ENCODE measurements at places on chromosomes 1 and 21.

DNA sequence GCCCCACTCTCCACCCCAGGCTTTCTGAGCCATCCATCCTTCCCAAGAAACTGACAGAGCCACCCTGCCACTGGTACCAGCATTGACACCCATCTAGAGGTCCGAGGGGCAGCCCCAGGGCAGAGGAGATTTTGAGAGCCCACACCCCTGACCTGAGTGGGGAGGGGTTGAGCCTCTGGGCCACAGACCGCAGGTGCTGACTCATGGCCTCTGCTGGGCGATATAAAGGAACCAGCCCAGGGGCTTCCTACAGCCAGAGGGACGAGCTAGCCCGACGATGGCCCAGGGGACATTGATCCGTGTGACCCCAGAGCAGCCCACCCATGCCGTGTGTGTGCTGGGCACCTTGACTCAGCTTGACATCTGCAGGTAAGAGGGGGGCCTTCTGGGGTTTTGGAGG lies at the start of gene PADI4:
Gene PADI4, plus strand, starts transcription at position 252 of the 400 bp plus-strand sequence. Its CDS starts 26 bp downstream, at position 278.
- no peak for DNase-seq

DNA sequence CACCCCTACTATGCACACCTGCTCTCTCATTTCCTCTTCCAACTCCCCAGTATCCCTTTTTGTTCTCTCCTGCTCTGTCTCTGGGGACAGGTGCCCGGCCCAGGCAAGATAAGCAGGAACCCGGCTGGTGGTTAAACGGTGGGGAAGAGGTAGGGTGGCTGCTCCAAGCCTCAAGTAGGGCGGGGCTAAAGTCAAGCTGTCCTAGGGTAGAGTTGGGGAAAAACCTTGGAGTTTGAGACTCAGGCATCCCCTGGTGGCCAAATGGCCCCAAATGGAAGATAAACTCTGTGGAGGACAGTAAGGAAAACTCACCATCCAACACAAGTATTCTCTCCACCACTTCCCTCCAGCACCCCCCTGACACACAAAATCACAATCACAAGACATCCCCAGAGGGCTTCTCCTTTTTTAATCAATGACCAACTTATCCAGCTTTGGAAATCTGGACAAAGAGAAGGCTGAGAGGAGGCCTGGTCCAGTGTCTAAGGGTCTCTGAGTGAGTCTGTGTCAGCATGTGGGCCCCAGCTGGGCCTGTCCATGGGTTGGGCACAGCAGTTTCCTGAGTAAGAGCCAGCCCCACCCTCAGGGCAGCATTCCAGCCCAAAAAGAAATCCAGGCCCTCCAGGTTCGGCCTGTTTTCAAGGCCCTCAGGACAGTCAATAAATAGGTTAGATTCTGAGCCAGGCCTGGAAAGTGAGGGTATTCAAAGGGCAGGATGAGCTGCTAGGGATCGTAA lies 9.8 kb downstream of the POMGNT1 start:
- no peak for DNase-seq

DNA sequence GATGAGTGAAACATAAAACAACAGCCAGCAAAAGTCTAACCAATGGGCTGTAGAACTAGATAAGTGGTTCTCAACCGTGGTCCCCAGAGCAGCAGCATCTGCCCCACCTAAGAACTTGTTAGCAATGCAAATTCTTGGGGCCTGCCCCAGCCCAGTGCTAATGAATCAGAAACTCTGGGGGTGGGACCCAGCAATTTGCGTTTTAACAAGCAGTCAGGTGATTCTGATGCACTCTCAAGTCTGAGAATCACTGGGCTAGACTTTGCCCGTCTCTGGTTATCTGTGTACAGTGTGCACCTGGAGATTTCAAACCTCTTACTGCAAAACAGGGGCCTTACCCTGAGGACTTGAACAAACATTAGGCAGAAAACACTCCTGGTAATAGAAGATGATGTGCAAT lies 66.5 kb downstream of the PLXNA2 start:
- DNase-seq, result no peak

GRCh38 chr1:118988186-118989005 lies at the start of gene TBX15:
Gene TBX15, minus strand, starts transcription at chr1:118988343. Its CDS starts 548 bp downstream, at chr1:118987795.
- DNase-seq, result no peak

- DNase-seq, result no peak
Observed at GRCh38 chr1:183593356-183593755, 3.1 kb upstream of the NCF2 start.

Data from activated CD4-positive, alpha-beta T cell treated with anti-CD3 and anti-CD28 coated beads for 24 hours (primary cell).